ENCODE measurements at places on chromosomes 5 and 9.

GRCh38 chr5:140220032-140220697 is 45.2 kb downstream of the CYSTM1 start:
- H3K27me3 ChIP-seq: no peaks in the 10 kb centered on the region
- DNase-seq: no peak
- no peaks in the 10 kb centered on the region for H3K36me3 ChIP-seq

DNA sequence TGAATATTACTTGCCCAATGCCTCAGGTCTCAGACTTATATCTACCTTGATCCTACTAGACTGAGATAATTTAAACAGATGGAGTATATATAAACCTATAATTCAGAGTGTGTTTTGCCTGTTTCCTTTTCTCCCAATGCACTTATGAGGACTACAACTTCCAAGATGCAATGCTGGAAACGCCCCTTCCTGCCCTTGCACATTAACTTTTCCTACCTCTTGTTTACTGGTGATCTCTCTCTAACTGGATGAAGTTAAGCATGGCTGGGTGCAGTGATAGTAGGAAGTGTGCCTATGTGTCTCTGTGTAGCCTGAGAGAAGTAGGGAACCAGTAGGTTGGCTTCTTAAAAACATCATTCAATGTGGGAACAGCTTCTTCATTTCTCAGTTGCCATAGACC is 115.2 kb downstream of the SVEP1 start:
- no peaks in the 10 kb centered on the region for H3K36me3 ChIP-seq
- no peak for DNase-seq
- no peaks in the 10 kb centered on the region for H3K4me1 ChIP-seq
- H3K4me3 ChIP-seq: no peak overlapping the region

GRCh38 chr9:116390303-116391228 is 237.0 kb downstream of the PAPPA start:
- DNase-seq: no peak
- H3K27me3 ChIP-seq: no peaks in the 10 kb centered on the region
- H3K4me3 ChIP-seq: no peak overlapping the region
- peaks cover 26% of the 10 kb centered on the region for H3K36me3 ChIP-seq

- H3K4me1 ChIP-seq: no peaks in the 10 kb centered on the region
- H3K4me3 ChIP-seq: no peak overlapping the region
- no peak for DNase-seq
- H3K27ac ChIP-seq: no peak overlapping the region
- no peaks in the 10 kb centered on the region for H3K36me3 ChIP-seq
Observed at GRCh38 chr9:110389148-110389750, 51.6 kb upstream of the TXNDC8 start.

GRCh38 chr5:143648696-143649095 is 163.3 kb upstream of the HMHB1 start:
- H3K27ac ChIP-seq: no peak overlapping the region
- DNase-seq: no peak
- H3K36me3 ChIP-seq: no peaks in the 10 kb centered on the region
- H3K4me3 ChIP-seq: no peak overlapping the region

DNA sequence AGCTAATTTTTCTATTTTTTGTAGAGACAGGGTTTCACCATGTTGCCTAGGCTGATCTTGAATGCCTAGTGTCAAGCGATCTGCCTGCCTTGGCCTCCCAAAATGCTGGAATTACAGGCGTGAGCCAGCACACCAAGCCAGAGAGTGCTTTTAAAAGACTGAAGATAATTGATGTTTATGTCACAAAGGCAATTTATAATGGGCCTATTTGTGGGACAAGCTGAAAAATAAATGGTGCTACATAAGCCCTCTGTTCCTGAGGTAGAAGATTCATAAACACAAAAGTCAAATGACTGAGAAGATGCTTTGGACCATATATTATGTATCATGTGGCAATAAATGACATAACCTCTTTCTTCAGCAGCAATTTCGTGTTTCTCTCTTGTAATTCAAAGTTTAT is 329.6 kb downstream of the GABRB2 start:
- DNase-seq: no peak
- no peak overlapping the region for H3K27ac ChIP-seq
- H3K4me3 ChIP-seq: no peak overlapping the region
- no peaks in the 10 kb centered on the region for H3K36me3 ChIP-seq

DNA sequence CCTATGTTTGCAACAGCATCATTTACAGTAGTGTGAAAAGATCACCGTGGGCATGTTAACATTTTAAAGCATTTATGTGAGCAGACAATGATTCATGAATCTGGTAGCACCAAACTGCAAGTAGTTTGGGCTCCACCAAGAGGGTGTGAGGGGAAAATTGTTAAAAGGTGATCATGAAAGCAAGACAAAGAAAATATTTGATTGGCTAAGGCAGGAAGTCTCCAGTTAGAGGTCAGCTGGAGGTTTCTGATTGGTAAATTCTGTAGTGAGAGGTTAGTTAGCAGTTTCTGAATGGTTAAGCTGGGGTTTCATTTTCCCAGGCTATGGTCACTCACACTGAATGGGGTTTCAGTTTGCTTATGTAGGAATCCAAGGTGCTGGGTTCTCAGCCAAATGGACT is 13.5 kb upstream of the DRD1 start:
- H3K27me3 ChIP-seq: no peaks in the 10 kb centered on the region
- H3K27ac ChIP-seq: no peak overlapping the region
- DNase-seq: no peak

GRCh38 chr9:2758162-2758897 is 41.0 kb downstream of the KCNV2 start:
- no peaks in the 10 kb centered on the region for H3K27me3 ChIP-seq
- H3K36me3 ChIP-seq: peaks cover 13% of the 10 kb centered on the region
- no peak for DNase-seq
- no peak overlapping the region for H3K4me3 ChIP-seq
- no peak overlapping the region for H3K27ac ChIP-seq
- H3K4me1 ChIP-seq: no peaks in the 10 kb centered on the region

GRCh38 chr9:131096269-131097125 is at the start of gene AIF1L:
Gene AIF1L (plus strand): TSS chr9:131096531. CDS start chr9:131096630, 99 bp downstream.
- no peaks in the 10 kb centered on the region for H3K36me3 ChIP-seq
- peak within 1 kb of the TSS; percentile 58 for H3K4me3 ChIP-seq
- H3K27me3 ChIP-seq: no peaks in the 10 kb centered on the region
- H3K27ac ChIP-seq: peak within 1 kb of the TSS; percentile 78
- peaks cover 6% of the 10 kb centered on the region for H3K4me1 ChIP-seq
- DNase-seq: no peak

- no peak overlapping the region for H3K4me3 ChIP-seq
- H3K27ac ChIP-seq: no peak overlapping the region
- no peak for DNase-seq
- H3K4me1 ChIP-seq: no peaks in the 10 kb centered on the region
Observed at GRCh38 chr5:155947394-155948062, 379.4 kb upstream of the SGCD start.

DNA sequence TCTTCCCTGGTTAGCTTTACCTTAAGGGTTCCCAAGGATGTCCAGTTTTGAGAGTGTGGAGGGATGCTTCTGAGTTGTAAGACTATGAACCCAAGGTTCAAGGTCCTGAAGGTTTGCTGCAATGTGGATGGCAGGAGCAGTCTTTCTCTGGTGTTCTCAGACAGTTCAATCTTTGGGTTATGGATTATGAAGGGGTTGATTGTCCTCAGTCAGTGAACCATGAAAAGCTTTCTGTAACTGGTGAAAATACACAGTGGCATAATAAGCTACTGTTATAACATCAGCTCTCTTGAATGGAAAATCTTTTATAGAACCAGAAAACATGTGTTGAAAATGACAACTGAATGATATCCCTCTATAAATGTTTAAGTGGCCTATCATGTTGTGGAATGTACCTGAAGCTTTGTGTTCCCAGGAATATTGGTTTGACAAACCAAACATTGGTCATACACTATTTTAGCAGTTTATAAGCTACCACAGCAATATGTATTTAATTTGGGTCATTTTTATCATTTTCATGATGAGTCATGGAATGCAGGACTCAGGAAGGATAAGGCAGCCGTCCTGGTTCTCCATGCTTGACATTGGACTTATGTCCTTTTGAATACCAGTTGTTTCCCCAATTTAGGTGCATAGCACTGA is 1041.8 kb upstream of the ARRDC3 start:
- H3K4me1 ChIP-seq: no peaks in the 10 kb centered on the region
- H3K27ac ChIP-seq: no peak overlapping the region
- no peak overlapping the region for H3K4me3 ChIP-seq
- H3K36me3 ChIP-seq: no peaks in the 10 kb centered on the region

GRCh38 chr9:37954581-37954981 is 50.7 kb upstream of the SLC25A51 start:
- no peak overlapping the region for H3K4me3 ChIP-seq
- DNase-seq: no peak
- H3K27me3 ChIP-seq: no peaks in the 10 kb centered on the region
- H3K4me1 ChIP-seq: peaks cover 22% of the 10 kb centered on the region
- H3K36me3 ChIP-seq: peaks cover 67% of the 10 kb centered on the region

DNA sequence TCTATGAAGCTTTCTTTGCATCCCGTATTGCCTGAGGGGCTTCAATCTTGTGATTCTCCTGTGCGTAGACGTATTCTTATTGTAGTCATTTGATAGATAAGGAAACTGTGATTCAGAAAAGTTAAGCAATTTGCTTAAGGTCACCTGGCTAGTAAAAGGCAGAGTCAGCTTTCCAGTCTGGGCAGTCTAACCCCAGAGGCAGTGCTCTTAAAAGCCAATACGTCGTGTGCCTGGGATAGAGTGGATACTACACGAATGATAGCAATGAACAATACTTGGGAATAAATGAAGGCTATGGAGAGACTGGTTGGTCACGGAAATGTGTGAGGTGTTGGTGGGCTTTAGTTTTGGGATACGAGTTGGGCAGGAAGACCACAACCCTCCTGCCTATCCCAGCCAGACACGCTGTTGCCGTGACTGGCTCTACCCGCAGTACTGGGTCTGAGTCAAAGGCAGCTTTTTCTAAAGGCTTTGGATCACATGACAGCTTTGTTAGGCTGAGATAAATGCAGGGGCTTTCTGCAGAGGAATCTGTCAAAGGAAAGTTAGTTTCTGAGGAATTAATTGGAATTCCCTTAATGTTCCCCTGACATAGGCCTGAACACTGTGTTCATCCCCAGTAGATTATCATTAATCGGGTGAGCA is 302.6 kb downstream of the KIF4B start:
- DNase-seq: no peak
- H3K4me1 ChIP-seq: no peaks in the 10 kb centered on the region
- no peaks in the 10 kb centered on the region for H3K27me3 ChIP-seq
- no peak overlapping the region for H3K27ac ChIP-seq

DNA sequence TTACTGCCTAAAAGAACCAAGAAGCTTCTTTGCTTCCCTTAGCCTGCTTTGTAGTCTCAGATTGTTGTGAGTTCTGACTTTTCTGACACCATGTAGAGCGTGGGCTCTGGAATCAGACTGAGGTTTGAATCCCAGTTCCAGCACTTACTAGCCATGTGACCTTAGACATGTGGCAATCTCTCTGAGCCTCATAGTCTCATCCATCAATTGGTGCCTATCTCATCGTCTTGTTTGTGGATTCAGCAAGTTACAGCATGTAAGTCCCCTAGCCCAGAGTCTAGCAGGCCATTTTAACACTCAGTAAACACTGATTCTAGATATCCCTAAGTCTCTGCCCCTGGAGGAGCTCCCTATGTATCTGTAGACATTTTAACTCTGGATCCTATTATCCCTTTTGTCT is 94.7 kb downstream of the ANGPTL2 start:
- DNase-seq: no peak
- peak overlapping the region; percentile 2 for H3K27ac ChIP-seq
- no peaks in the 10 kb centered on the region for H3K27me3 ChIP-seq
- peaks cover 11% of the 10 kb centered on the region for H3K4me1 ChIP-seq
- no peak overlapping the region for H3K4me3 ChIP-seq
- H3K36me3 ChIP-seq: no peaks in the 10 kb centered on the region

DNA sequence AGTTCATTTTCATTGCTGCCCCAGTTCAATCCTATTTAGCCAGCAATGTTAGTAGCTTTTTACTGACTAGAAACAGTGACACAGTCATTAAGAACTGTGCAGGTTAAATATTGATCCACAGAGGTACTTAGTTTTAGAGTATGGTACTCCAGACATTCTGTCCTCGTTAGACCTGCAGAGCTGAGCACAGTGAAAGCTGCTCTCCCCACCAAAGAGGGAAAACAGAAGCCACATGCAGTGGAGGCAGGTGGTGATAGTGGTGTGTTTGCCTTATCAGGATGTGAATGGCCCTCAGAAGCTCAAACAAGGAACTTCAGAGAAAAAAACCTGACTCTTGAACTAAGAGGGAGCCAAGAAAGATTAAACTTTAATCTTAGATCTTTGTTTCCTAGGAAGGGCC is 75.5 kb downstream of the UNC13B start:
- no peaks in the 10 kb centered on the region for H3K27me3 ChIP-seq
- no peak overlapping the region for H3K27ac ChIP-seq
- no peak for DNase-seq
- H3K4me1 ChIP-seq: no peaks in the 10 kb centered on the region

DNA sequence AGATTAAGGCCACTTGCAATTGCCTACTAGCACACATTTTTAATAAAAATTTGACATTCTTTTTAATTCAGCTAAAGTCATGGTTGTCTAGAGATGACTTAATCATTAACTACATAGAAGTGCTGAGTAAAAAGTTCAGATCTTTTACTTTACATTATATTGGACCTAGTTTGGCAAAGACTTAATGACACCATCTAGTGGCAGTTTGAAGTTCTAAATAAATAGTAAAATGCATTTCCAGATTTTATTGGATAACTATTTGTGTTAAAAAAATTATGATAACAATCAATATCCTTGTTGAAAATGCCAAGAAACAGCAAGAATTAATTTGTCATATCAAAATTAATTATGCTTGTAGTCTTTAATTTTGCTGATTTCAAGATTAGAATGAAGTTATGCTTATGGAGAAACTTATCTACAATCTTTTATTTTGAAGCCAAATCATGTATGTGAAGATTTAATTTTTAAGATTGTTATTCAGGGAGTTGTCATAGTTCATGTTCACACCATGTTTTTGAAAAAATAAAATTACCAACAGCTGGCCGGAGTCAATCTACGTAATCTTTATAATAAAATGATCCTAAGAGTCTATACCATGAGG is 69.6 kb upstream of the PJA2 start:
- no peaks in the 10 kb centered on the region for H3K4me1 ChIP-seq
- H3K27ac ChIP-seq: no peak overlapping the region
- no peak for DNase-seq
- no peak overlapping the region for H3K4me3 ChIP-seq
- H3K36me3 ChIP-seq: no peaks in the 10 kb centered on the region

GRCh38 chr5:51227963-51228470 is 155.2 kb upstream of the ISL1 start:
- no peaks in the 10 kb centered on the region for H3K27me3 ChIP-seq
- no peak overlapping the region for H3K27ac ChIP-seq
- DNase-seq: no peak
- H3K4me3 ChIP-seq: no peak overlapping the region
- no peaks in the 10 kb centered on the region for H3K36me3 ChIP-seq

DNA sequence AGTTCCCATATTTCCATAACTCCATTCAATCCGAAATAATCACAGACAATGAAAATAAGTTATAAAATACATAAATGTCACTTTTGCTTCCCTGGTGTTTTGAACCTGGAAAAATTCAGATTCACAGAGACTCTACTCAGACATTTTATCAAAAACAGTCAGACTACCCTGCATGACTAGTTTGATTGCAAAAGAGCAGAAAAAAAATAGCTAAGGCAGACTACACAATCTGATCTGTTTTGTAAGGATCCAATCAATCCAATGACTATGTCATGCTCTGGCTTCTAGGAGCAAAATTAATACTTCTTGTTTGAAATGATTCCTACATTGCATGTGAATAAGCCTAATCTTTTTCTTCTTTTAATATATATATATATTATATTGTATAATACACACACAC is 1262.6 kb downstream of the EFNA5 start:
- no peak overlapping the region for H3K27ac ChIP-seq
- H3K27me3 ChIP-seq: no peaks in the 10 kb centered on the region
- DNase-seq: no peak
- no peak overlapping the region for H3K4me3 ChIP-seq
